ENCODE measurements at places on chromosomes 5 and 9. TPM values are rescaled to one million over a fixed set of nuclear protein-coding genes. Genes with fewer than 3 reads are reported as not detected.

The SPRY4 gene
- total RNA-seq: 49.8 TPM

The RASEF gene
- 0.21 TPM for total RNA-seq

The PTPRD gene
- 49.2 TPM for total RNA-seq

The CARTPT gene
- total RNA-seq: not detected

The GLRA1 gene
- not detected for total RNA-seq

The ASS1 gene
- 99.0 TPM for total RNA-seq

The SPARC gene
- 2,608 TPM for total RNA-seq

The FAM193B gene
- total RNA-seq: 67.5 TPM

The CDH9 gene
- not detected for total RNA-seq

The NR4A3 gene
- 60.3 TPM for total RNA-seq

The PCDHGA9 gene
- 13.2 TPM for total RNA-seq

The SPINK6 gene
- total RNA-seq: not detected

The BTNL3 gene
- not detected for total RNA-seq

The DCTN4 gene
- total RNA-seq: 58.9 TPM

The TSLP gene
- 2.5 TPM for total RNA-seq

The SPEF2 gene
- total RNA-seq: 10.9 TPM

The CARD6 gene
- total RNA-seq: 19.8 TPM

The TUSC1 gene
- total RNA-seq: 22.1 TPM

The BTNL9 gene
- total RNA-seq: 16.8 TPM

The FAM221B gene
- not detected for total RNA-seq

The QRFP gene
- not detected for total RNA-seq

The TMEM252 gene
- not detected for total RNA-seq

The FGFR4 gene
- 0.23 TPM for total RNA-seq

The GPR151 gene
- total RNA-seq: 0.10 TPM

The GARIN3 gene
- not detected for total RNA-seq

The ANKRD33B gene
- total RNA-seq: 4.9 TPM

The FOXD4 gene
- 0.27 TPM for total RNA-seq

The PCDHGC5 gene
- 6.3 TPM for total RNA-seq

The DOCK2 gene
- 31.5 TPM for total RNA-seq

The STPG3 gene
- total RNA-seq: not detected

The TERT gene
- total RNA-seq: not detected

The THBS4 gene
- 2.9 TPM for total RNA-seq

The LRRC26 gene
- not detected for total RNA-seq

The DRD1 gene
- 0.62 TPM for total RNA-seq

Data from aorta (tissue), 5 donors.